ENCODE measurements at places on chromosomes 6 and 20. TPM values are rescaled to one million over a fixed set of nuclear protein-coding genes. Genes with fewer than 3 reads are reported as not detected.
A peak's percentile ranks its signal among the peaks of the same experiment; 100 is the strongest.

Gene ARFGEF2
- 30.1 TPM for total RNA-seq

Gene OR2H2
- not detected for total RNA-seq

Gene TCP11
- total RNA-seq: not detected

Gene ASIP
- not detected for total RNA-seq

Gene NFATC2
- 86.4 TPM for total RNA-seq

GRCh38 chr6:160355001-160355400 is 6.8 kb downstream of the SLC22A3 start:
- peaks cover 33% of the 10 kb centered on the region for H3K27me3 ChIP-seq
- H3K4me1 ChIP-seq: no peaks in the 10 kb centered on the region
- no peak for DNase-seq
- no peaks in the 10 kb centered on the region for H3K36me3 ChIP-seq
- H3K27ac ChIP-seq: no peak overlapping the region
- no peak overlapping the region for H3K4me3 ChIP-seq

GRCh38 chr6:69106511-69106910 is 471.4 kb downstream of the ADGRB3 start:
- H3K4me1 ChIP-seq: no peaks in the 10 kb centered on the region
- no peak overlapping the region for H3K27ac ChIP-seq

DNA sequence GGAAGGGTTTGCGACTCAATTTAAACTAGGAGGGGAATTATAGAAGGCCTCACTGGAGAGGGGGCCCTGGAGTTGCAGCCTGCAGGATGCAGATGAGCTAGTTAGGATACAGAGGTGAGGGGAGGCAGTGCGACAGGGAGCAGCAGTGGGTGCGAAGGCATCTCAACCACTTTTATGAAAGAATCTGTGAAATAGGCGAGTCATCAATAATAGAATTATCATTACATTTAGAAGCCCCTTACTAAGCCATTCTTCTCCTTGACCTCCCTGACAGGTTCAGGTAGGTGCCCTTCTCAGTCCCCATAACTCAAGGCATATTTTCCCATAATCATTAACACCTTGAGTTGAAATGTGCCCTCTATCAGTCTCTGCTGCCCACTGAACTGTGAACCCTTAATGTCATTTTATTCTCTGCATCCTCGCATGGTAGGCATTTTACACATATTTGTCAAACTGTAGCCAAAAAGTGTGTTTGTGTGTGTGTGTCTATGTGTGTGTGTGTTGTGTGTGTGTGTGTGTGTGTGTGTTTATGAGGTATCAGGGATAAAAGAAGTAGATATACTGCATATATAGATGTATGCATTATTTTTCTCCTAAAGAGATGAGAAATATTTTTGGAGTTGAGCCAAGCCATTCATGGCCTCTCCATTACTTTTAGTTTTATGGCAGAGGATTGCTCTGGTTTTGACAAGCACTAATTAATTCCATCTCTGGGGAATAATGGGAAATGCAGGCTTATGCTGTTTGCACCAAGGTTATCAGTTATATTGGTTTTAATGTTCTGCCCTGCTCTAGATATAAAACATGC is 898.8 kb downstream of the KIF16B start:
- DNase-seq: no peak
- H3K27me3 ChIP-seq: no peaks in the 10 kb centered on the region
- no peak overlapping the region for H3K27ac ChIP-seq
- no peak overlapping the region for H3K4me3 ChIP-seq
- H3K4me1 ChIP-seq: no peaks in the 10 kb centered on the region

DNA sequence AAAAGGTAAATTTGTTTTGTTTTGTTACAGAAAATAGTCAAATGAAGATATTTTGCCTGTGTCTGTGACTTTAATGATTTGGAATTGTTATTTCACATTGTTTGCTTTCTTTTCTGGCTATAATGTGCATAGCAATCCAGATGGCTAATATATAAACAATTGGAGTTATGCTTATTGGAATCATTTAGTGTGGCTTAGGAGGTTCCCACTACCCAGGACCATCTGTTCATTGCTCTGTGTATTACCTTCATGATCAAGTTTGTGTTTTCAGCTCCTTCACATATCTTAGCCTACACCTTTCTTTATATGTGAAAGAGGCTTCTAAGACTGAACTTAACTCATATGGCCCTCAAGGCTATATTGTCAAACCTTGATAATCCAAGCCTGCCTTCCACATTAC is 232.9 kb downstream of the BCKDHB start:
- no peak overlapping the region for H3K27ac ChIP-seq
- no peaks in the 10 kb centered on the region for H3K27me3 ChIP-seq
- H3K4me1 ChIP-seq: no peaks in the 10 kb centered on the region
- no peak overlapping the region for H3K4me3 ChIP-seq
- no peak for DNase-seq

DNA sequence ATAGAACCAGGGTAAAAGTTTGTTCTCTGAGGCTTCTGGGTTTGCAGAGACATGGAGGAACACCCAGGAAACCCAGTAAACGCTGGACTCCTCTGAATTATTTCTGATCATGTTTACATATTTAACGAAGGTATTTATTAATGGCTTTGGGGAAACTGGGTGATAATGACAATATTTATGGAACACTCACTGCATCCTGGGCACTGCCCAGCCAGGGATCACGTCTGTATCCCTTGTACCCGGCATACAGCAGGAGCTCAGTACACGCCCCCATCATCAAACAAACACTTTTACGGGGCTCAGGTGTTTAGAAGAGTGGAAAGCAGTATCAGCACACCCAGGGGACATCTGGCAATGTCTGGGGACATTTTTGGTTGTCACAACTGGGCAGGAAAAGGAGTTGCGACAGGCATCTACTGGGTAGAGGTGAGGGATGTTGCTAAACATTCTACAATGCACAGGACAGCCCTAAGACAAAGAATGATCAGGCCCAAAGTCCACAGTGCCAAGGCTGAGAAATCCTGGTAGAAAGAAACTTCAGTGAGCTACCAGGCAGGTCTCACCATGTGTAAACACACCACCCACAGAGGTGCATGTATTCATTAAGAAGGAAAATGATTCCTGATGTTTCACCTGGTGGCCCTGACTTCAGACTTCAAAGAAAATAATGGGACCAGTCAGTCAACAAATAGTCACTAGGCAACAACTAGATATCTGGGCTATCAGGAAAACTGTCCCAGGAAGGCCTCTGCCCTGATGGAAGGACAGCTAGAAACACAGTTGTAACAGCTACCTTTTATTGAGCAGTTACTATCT is 35.3 kb downstream of the ZMYND8 start:
- no peaks in the 10 kb centered on the region for H3K27me3 ChIP-seq
- peaks cover 47% of the 10 kb centered on the region for H3K4me1 ChIP-seq
- DNase-seq: no peak
- H3K27ac ChIP-seq: peak overlapping the region; percentile 42
- H3K4me3 ChIP-seq: no peak overlapping the region
- peaks cover 22% of the 10 kb centered on the region for H3K36me3 ChIP-seq

DNA sequence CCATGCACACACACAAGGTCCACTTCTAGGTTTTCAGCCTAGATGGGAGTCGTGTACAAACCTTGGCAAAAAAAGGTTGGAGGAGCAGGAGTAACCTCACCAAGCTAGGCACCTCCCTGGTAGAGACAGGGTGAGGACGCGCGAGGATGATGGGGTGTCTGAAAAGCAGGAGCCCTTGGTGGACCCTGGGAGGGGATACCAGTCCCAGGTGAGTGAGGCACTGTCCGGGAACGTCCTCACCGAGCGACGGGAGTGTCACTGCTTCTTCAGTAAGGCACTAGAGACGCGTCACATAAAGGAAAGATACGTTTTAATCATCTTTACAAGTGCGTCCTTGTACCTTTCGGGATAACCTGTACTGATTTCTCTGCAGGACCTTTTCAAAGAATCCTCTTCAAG is 29.4 kb upstream of the ZBP1 start:
- no peak for DNase-seq
- H3K27ac ChIP-seq: no peak overlapping the region
- H3K4me1 ChIP-seq: no peaks in the 10 kb centered on the region
- peaks cover 17% of the 10 kb centered on the region for H3K27me3 ChIP-seq
- H3K4me3 ChIP-seq: no peak overlapping the region
- H3K36me3 ChIP-seq: no peaks in the 10 kb centered on the region

DNA sequence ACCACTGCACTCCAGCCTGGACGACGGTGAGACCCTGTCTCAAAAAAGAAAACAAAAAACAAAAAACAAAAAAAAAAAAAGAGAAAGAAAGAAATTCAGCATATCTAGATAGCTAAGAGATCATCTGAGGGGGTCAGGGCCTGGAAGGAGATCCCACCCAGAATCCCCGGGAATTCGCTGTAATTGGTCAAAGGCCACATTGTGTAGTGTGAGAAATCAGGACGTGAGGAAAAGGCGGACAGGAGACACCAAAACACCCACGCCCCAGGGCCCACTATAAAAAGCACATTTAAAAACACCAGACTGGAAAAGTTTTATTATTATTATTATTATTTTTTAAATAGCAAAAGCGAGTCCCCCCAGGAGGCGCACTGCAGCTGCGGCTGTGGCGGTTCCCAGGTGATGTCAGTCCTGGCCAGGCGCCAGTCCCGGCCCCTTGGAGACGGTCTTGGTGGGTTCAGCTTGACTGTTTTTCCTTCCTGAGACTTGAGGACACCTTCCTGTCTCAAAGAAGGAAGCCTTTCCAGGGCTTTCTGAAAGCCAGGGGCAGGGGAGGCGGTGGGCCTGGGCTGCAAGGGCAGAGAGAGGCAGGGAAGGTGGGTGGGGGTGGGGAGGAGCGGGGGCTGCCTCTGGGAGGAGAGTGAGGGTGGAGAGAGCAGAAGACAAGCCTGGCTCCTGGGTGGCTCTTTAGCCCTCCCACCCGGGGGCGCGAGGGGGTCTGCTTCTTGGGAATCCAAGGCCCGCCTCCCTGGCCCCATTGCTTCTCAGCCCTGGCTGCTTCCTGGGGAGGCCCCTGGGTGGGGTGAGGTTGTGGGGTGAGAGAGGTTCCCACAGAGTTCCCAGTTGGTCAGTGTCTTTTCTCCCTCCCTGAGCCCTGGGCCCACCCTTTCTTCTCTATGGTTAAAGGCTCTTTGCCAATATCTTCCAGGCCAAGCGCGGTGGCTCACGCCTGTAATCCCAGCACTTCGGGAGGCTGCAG is 14.5 kb downstream of the TCF15 start:
- H3K27ac ChIP-seq: no peak overlapping the region
- no peaks in the 10 kb centered on the region for H3K36me3 ChIP-seq
- DNase-seq: no peak
- H3K27me3 ChIP-seq: peaks cover 9% of the 10 kb centered on the region
- H3K4me3 ChIP-seq: no peak overlapping the region

- H3K4me3 ChIP-seq: no peak overlapping the region
- no peaks in the 10 kb centered on the region for H3K36me3 ChIP-seq
- no peaks in the 10 kb centered on the region for H3K27me3 ChIP-seq
- no peak overlapping the region for H3K27ac ChIP-seq
These were observed 27.9 kb downstream of the EPM2A start for GRCh38 chr6:145707397-145707796.

DNA sequence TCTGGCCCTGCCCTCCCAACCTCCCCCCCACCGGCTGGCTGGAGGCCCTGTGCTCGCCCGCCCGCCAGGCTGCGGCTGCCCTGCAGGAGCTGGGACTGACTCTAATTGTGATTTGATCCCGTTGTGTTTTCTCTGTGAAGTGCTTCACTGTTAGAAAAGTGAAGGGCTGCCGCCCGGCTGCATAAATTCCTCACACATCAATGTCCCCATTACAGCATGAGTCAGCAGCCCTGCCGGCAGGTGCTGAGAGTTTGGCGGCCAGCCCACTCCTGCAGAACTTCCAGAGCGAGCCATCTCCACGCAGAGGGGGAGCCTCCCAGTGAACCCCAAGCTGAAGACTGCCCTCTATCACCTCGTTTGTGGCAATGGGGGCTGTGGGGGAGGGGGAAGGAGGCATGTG is 137.9 kb downstream of the DLL1 start:
- H3K36me3 ChIP-seq: no peaks in the 10 kb centered on the region
- DNase-seq: no peak
- H3K27me3 ChIP-seq: peaks cover 17% of the 10 kb centered on the region
- H3K4me1 ChIP-seq: peaks cover 14% of the 10 kb centered on the region

- no peaks in the 10 kb centered on the region for H3K4me1 ChIP-seq
- peaks cover 2% of the 10 kb centered on the region for H3K36me3 ChIP-seq
- DNase-seq: no peak
- H3K4me3 ChIP-seq: no peak overlapping the region
These were observed 34.4 kb upstream of the CDH22 start for GRCh38 chr20:46342451-46343347.

GRCh38 chr20:59318803-59319202 is 18.4 kb downstream of the EDN3 start:
- H3K4me3 ChIP-seq: no peak overlapping the region
- H3K36me3 ChIP-seq: no peaks in the 10 kb centered on the region
- no peak for DNase-seq
- no peak overlapping the region for H3K27ac ChIP-seq

DNA sequence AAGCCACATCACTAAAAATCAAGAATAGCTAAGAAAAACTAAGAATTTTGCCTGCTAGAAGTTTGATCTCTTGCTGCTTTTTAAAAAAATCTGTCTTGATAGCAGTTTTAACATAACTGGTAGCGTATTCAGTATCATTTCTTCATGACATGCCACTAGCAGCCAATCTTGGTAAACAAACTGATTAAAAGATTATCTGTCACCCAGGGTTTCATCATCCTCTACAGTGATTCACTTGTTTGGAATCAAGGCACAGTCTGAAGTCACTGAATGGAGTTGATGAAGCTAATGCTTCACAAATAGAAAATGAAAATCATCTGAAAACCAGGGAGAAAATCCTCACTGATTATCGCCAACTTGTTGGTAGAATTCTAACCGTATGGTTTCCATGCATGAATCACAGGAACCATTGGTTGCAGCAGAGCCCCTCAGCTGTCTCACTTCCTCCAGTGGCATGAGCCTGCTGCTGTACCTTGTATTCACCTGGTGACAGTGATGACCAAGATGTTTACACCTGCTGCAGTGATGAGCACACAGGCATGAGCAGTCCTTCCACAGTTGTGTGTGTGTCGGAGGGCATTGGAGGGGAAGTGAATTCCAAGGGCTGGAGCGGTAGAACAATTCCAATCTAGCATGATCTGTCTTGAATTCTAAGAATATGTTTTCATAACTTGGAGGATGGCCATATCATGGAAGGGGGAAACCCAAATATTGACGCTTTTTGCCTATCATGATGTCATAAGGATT is 275.0 kb downstream of the KHDC1L start:
- H3K4me3 ChIP-seq: no peak overlapping the region
- H3K27me3 ChIP-seq: no peaks in the 10 kb centered on the region
- H3K36me3 ChIP-seq: no peaks in the 10 kb centered on the region
- peaks cover 4% of the 10 kb centered on the region for H3K4me1 ChIP-seq
- H3K27ac ChIP-seq: no peak overlapping the region

GRCh38 chr6:160051390-160051789 is 70.2 kb upstream of the SLC22A1 start:
- peak overlapping the region; percentile 70 for H3K27ac ChIP-seq
- no peaks in the 10 kb centered on the region for H3K27me3 ChIP-seq
- DNase-seq: no peak

Data from activated T-helper 1 cell treated with anti-CD3 and anti-CD28 coated beads, Interleukin-12 subunit alpha, Interleukin-12 subunit beta, Interleukin-2, Interleukin-4 antibody, amounts not matched to agents 30 ng/mL and 10 ng/mL and 1 ng/mL, durations not matched to agents 14 hours and 24 hours and 36 hours (primary cell).